ENCODE measurements at places on chromosomes 2 and 18.
A peak's percentile ranks its signal among the peaks of the same experiment; 100 is the strongest.

- no peak for DNase-seq
Measured at GRCh38 chr2:128809259-128809636, 490.6 kb upstream of the HS6ST1 start.

- DNase-seq: peak; percentile 92
Measured at GRCh38 chr2:128536925-128537620, 218.4 kb upstream of the HS6ST1 start.

DNA sequence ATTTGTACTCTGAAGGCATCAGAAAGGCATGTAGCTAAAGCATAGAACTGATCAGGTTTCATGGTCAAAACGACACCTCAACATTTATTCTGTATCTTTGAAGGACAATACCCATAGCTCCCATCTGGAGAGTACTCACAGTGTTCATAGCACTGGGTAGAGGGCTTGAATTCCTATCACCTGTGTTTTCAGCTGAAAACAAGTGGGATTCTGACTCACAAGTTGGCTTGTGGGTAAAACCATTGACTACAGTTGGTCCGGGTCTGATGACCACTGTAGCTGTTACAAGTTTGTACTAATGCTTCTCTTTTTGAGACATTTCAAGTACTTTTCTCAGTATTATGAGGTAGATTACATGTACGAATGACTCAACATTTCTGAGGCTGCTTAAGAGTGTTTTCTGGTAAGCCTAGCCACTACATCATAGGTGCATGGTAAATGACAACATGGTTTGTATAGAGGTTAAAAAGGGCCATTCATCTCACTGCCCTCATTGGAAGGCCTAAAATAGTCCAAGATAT, 68.6 kb upstream of the PELI1 start:
- peak; percentile 68 for DNase-seq

- no peak for DNase-seq
Measured at GRCh38 chr2:147479358-147479757, 365.5 kb upstream of the ACVR2A start.

- no peak for DNase-seq
Measured at GRCh38 chr18:45738660-45739059, 14.7 kb downstream of the SLC14A1 start.

Data from Daoy (cell line).